Tibial nerve (tissue), 4 donors: ENCODE measurements at places on chromosomes 1 and 21. TPM values are rescaled to one million over a fixed set of nuclear protein-coding genes. Genes with fewer than 3 reads are reported as not detected.
A peak's percentile ranks its signal among the peaks of the same experiment; 100 is the strongest.

HNRNPU gene
- total RNA-seq, result 375 TPM

MRPS6 gene
- total RNA-seq, result 57.9 TPM

GPR137B gene
- total RNA-seq, result 57.3 TPM

OR2G6 gene
- total RNA-seq, result not detected

WNT3A gene
- total RNA-seq, result not detected

ZNF593OS gene
- total RNA-seq, result not detected

BTBD8 gene
- total RNA-seq, result 19.0 TPM

DNA sequence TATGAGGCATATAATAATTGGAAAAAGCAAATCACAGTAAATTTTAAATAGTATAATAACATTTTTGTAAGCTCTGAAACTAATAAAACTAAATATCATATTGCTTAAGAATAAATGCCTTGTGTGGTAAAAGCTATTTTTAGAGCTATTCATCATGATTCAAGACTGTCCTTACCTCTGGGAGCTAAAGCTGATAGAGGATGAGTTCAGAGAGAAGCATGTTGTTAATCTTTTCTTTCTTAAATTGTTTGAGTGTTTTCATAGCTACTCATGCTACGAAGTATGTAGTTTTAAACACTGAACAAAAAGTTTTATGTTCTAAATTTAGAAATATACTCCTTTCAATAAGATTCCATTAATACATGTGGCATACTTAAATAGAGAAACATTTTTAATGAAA, 30.5 kb downstream of the IFI16 start:
- DNase-seq, result no peak

DNA sequence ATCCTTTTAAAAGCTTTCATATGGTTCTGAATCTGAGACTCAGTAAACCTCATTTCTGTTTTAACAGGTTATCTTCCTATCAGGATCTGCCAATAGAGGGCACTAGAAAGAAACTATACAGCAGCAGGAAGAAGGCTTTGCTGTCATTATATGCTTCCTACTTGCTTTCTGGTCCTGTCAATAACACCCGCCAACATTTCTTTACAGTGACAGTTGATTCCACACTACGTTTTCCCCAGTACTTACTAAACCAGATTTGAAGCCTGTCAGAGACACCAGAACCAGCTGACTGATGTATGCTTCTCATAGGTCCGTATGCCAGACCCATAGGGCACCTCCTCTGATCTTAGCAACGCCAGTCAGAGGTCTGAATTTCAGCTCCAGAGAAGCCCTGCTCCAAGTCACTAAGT, 341.0 kb upstream of the NEGR1 start:
- DNase-seq, result no peak

GRCh38 chr1:43442756-43443155, 11.0 kb downstream of the HYI start:
- DNase-seq, result no peak

DNA sequence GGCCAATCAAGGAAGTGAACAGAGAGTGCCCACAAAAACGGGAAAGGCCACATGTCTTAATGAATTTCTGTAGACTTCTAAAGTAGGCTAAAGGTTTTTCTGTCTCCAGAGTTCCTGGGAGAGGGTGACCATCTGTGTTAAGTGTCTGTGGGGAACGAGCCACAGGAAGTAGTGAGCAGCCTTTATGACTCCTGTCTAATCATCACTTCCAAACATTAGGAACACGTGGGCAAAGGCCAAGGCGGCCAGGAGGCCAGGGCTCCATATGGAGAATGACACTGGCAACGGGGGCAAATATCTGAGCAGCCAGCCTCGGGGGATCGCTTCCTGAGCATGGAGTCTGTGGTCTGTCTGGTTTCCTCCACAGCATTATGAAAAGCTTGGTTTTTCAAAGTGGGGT, 7.1 kb downstream of the FAM89A start:
- no peak for DNase-seq

- peak; percentile 43 for DNase-seq
These were observed 31.0 kb upstream of the SOX13 start for GRCh38 chr1:204041803-204042505.

- no peak for DNase-seq
These were observed 180.8 kb downstream of the TPR start for GRCh38 chr1:186194107-186194756.

GRCh38 chr21:16071092-16071491, 341.3 kb downstream of the USP25 start:
- DNase-seq, result no peak

DNA sequence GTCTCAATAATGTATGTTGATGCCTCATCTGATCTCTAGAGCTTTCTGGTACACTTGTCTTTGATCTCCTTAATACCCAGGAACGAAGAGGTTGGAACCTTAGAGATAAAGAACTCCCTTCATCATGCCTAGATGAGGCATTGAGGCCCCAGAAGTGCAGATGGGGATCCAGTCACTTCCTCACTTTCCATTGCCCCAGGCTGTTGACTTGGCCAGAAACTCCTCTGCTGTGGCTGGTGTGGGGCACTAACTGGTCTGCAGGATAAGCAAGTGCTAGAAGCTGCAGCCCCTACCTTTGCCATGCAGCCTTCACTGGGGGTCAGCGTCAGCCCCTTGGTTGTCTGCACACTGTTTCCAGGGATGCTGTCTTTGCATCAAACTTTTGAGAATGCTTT, 49.9 kb downstream of the STUM start:
- DNase-seq, result no peak

GRCh38 chr1:114352797-114353196, 158.2 kb downstream of the TRIM33 start:
- DNase-seq, result no peak

DNA sequence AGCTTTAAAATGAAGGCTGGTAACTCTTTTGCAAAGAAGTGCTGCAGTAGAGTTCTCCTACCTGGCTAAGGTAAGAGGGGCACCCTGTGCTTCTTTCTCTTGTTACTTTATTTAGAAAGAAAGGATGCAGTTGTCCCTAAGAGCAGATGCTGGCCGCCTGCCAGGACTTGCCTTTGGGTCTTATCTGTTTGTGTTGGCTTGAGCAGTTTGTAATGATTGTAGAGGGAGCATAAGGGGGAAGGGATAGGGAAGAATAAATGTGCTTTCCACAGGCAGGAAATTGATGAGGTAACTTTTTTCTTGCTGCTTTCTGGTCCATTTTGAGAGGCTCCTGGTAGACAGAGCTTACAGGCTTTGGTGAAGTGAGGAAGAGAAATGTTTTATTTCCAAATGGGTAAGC, 229.6 kb downstream of the HHAT start:
- DNase-seq, result no peak
